ENCODE measurements at places on chromosomes 4 and X.

DNA sequence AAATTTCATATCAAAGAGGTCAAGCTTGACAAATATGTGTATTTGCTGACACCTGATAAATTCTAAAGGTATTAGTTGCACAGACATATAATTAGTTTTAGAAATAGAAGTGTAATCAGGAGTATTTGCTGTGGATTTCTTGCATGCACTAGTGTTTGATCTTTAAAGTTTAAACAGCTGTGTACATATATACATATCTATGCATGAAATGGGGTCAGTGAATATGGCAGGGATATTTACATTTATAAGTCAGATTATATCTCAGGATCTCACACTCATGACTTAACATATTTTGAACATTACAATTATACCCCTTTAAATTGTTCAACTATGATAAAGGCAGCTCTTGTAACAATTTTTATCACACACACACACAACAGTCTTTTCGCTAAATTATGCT, 547.4 kb upstream of the ACTRT1 start:
- DNase-seq = no peak

DNA sequence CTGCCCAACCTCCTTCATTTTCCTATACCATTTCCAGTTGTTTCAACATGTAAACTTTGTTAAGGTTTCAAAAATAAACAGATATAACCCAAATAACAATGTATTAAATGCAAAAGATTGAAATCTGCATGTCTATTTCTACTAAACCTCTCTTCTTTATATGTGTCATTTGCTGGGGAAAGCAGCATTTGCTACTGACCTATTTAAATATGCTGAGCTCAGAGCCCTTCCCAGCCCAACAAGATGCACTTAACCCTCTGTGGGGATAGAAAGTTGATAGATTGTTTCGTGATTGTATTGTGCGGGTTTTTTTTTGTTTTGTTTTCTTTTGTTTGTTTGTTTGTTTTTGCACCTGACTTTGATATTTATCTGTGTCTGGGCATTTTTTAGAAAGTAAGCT, 139.5 kb downstream of the UCHL1 start:
- DNase-seq = no peak

DNA sequence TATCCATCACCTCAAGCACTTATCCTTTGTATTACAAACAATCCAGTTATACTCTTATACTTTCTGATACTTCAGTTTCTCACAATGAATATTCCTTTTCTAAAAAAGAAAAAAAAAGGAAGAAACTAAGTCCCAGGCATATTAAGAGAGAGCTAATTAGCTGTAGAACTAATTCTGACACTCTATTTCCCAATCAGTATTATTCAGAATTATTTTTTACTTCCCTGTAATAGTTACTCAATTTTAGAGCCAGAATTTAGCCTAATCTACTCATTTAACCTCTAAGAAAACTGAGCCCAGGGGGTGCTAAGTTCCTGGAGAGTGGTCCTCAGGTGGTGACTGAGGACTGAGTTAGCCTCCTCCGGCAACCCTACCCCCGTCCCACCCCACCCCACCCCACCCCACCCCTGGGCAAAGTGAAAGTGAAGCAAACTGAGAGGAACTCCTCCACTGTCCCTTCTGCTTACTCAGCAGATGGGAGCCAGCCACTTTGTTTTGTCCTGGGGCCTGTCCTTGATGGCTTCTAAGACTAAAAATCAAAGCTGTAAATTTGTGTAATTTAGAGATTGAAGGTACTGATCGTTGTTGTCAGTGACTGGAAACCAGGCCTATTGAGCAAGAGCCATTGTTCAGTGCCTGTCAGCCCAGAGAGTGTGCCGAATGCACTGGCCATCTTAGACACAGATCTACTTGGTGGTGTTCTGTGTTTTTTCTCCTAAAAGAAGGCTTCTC, 162.1 kb downstream of the CBR4 start:
- DNase-seq = no peak

GRCh38 chr4:186820391-186820891, 96.8 kb upstream of the FAT1 start:
- DNase-seq = no peak

- DNase-seq = no peak
Measured at GRCh38 chrX:38142610-38143009, 78.1 kb downstream of the SRPX start.

DNA sequence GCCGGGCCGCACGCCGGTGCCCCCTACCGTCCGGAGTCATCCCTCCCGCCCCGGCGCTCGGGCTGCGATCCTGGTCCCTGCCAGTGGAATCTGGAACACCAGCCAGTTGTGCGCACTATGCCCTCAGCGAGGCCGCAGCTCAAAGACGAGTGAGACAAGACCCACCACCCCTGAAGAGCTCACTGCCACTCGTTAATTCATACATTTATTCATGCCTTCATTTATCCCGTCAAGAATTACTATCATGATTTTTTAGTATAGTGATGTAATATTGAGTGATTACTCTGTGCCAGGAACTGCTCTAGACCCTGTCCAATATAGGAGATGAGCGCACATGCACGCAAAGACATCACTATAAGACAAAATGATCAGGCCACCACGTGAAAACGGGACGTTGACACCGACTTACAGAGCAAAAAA, 247 bp upstream of the PPA2 start:
- peak; percentile 45 for DNase-seq

DNA sequence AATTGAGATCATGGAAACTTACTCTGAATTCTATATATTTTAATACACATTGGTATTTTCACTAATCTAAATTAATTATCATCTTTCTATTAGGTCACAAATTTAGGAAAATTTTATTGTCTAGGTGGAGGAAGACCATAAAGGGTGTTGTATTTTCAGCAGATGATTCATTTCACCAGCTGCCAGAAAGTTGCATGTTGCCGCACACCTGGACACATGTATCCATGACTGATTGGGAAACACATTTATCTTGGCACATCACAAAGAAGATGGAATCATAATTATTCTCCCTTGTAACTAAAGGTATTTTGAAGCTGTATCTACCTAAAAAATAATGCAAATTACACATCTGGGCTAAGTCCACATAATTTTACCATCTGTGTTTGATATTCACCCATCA, 33.1 kb downstream of the SLC7A11 start:
- DNase-seq = no peak

- DNase-seq = no peak
Measured at GRCh38 chrX:47483306-47484268, 565 bp upstream of the ZNF41 start.

DNA sequence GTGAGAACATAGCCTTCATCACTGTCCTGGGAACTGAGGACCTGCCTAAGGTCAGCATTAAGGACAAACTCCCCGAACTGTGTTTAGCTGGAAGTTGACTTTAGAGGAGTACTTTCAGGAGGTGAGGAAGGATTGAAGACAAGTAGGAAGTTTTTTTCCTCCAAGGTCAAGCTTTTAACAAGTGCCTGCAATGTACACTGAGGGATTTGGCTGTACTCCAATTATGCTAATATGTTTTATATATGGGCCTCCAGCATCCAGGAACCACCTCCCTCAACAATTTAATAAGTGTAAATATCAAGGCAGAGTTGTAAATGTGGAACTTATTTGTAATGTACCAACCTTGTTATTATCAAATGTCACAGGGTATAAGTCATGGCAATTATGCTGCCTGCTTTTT, 726.2 kb downstream of the RPA4 start:
- no peak for DNase-seq

DNA sequence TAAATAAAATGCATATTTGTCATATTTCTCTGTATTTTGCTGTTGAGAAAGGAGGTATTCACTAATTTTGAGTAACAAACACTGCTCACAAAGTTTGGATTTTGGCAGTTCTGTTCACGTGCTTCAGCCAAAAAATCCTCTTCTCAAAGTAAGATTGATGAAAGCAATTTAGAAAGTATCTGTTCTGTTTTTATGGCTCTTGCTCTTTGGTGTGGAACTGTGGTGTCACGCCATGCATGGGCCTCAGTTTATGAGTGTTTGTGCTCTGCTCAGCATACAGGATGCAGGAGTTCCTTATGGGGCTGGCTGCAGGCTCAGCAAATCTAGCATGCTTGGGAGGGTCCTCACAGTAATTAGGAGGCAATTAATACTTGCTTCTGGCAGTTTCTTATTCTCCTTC, 3.3 kb downstream of the HTT start:
- DNase-seq = no peak

- DNase-seq = no peak
Measured at GRCh38 chrX:142040906-142041305, 137.2 kb downstream of the MAGEC1 start.

GRCh38 chr4:154560824-154561231, 2.0 kb upstream of the FGB start:
- DNase-seq = no peak

DNA sequence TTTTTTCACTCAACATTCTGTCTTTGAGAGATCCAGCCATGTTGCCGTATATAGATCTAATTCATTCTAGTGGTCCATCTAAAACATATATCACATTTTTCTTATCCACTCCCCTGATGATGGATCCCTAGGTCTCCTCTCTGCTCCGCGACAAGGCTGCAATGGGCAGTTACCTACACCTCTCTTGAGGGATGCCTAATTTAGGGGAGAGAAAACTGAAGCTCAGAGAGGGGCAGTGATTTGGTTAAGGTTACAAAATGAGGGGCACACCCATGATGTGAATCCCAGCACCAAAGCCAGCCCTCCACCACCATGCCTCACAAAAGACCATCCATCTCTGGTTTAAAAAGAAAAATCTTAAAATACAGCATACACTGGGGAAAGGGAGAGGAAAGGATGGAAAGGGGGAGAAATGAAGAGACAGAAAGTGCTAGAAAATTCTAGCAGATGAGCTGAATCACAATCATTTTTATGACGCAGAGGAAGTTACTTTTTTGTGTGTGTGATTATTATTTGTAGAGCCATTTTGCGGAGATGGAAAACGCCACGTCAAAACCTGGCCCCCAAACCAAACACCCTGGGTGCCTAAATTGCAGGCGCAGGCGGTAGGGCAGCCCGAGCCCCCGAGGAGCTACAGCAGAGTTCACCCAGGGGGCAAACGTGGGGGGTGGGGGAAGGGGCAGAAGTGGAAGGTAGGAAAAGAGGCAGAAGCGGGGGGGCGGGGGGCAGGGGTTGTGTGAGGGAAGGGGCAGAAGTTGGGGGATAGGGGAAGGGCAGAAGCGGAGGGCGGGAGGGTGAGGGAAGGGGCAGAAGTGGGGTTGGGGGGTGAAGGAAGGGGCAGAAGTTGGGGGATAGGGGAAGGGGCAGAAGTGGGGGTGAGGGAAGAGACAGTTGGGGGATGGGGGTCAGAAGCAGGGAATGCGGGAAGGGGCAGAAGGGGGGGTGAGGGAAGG, 1.3 kb upstream of the TSPYL2 start:
- no peak for DNase-seq
